ENCODE measurements at places on chromosomes 1 and 21.

DNA sequence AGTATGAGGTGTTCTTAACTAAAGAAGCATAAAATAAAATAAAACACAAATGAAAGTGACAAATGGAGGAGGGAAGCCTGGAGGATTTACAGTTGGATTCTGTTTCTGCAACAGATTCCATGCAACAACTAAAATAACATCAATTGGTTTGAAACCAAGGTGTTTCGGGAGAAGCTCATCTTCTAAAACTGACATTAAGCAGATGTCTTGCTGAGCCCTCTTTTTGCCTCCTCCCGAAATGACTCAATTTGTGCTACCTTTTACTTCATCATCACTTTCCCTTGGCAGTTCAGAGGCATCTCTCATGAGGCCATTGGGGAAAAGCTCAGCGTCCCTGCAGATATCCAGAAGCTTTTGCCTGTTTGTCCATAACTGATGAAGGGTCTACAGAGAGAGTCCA, 121.6 kb upstream of the ADAR start:
- DNase-seq = no peak

DNA sequence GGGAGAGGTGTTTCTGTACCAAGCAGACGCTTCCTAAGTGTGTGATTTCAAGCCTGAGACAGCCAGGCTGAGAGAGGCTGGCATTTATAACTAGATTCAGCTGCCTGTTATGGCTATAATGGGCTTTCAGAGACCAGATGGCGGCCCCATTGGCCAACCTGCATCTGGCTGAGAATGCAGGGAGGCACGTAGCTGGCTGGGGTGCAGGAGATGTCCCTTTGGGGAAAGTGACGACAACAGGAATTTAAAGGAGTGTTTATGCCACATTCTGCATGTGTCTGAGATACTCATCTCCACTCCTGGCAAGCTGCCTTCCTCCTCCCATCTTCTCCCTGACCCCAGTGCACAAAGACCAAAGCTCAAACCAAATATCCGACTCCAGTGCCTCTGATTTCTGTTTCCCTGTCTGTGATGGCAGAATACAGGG, 21.3 kb upstream of the CCDC190 start:
- DNase-seq = no peak

DNA sequence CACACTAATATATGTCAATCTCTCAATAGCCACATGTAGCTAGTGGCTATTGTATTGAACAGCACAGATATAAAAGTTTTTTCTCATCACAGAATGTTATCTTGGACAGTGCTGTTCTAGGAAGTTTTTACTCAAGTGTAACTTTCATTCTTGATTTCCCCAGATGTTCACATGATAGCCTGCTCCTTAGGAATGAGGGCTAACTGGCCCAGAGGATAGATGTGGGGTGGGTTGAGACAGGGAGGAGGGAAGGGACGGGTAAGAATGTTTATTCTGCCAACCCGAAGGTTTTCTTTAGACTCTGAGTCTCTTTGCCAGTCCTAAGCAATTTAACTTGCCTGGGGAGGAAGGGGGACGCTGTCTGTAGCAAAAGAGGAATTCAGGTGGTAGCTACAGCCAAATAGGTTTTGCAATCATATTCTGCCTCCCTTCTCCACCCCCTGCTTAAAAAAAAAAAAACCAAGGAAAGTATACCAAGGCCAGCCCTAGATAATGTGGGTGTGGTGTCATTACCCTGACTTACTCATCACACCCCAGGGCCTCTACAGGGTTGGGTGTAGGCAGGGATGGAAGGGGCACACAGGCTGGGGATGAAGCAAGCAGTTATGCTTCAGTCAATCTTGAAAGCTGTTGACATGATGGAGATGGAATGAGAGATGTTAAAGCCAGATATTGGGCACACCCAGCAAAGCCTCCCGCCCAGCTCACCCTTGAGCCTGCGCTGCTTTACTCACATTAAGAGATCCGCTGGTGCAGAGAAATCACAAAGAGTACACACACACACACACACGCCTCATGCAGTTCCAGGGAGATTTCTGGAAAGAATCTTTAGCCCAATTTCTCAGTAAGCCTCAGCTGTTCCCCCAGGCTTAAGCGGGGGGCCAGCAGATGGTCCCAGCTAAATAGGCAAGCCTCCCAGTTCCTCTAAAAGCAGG, 59.9 kb downstream of the PLXNA2 start:
- DNase-seq = no peak

DNA sequence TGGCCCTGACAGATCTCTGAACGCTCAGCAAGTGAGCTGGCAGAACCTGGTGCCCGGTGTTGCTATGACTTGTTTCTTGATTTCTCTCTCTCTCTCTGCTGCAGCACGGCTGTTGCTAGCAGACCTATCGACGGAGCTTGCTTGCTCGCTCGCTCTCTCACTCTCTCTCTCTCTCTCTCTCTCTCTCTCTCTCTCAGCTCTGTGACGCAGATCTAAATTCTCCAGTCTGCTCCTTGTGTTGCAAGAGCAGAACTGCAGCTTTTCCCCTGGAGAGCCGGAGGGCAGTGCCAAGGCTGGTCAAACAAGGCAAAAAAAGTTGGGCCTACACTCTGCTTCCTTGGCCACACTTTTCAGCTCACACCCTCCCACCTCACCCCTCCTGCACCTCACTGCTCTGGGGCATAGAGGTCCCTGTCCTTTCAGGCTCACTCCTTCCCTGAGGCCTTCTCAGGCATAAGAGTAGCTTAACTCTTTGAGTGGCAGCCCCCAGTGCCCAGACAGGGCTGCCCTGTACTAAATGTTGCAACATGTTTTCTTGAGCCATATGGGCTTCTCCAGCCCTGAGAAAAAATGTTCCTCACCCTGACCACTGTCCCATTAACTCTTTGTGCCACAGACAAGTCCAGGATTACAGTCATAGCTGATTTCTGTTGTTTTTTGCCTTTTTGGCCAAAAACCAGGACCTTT, 72.2 kb downstream of the CD46 start:
- peak; percentile 57 for DNase-seq

DNA sequence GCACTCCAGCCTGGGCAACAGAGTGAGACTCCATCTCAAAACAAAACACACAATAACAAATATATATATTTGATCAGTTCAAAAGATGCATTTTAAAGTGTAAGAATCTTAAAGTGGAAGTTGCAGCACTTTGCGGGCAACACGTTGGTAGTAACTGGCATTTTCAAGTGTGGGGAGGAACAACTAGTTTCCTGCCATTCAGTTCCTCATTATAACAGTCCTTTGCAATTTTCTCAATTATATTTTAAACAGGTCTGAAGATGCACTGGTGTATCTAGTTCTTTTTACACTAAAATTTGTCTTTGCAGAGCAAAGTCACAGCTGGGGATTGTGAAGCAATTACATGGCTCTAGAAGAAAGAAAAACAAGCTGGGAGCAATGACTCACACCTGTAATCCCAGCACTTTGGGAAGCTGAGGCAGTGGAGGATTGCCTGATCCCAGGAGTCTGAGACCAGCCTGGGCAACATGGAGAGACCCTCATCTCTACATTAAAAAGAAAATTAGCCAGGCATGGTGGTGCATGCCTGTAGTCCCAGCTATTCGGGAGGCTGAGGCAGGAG, 25.3 kb downstream of the RRAGC start:
- DNase-seq = no peak

GRCh38 chr1:184399192-184399847, 12.5 kb downstream of the C1orf21 start:
- no peak for DNase-seq

DNA sequence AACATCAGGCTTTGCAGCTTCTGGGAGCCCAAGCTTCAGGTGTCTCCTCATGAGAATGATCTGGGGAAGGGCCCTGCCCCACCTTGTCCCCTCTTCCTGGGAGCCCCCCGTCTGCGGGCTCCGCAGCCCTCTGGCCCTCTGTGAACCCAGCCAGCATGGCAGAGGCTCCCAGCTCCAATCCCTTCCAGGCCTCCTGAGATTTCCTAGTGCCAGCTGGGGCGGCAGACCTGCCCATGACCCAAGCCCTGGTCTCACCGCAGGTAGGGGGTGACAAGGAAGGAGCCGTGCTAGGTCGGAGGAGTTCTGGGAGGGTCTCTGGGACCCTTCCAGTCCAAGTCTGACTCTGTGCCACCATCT, 7.7 kb downstream of the PLEKHG5 start:
- DNase-seq = no peak
